ENCODE measurements at places on chromosomes 5 and 9.

- DNase-seq: no peak
These were observed 30.2 kb downstream of the GOLGA2 start for GRCh38 chr9:128245421-128246151.

DNA sequence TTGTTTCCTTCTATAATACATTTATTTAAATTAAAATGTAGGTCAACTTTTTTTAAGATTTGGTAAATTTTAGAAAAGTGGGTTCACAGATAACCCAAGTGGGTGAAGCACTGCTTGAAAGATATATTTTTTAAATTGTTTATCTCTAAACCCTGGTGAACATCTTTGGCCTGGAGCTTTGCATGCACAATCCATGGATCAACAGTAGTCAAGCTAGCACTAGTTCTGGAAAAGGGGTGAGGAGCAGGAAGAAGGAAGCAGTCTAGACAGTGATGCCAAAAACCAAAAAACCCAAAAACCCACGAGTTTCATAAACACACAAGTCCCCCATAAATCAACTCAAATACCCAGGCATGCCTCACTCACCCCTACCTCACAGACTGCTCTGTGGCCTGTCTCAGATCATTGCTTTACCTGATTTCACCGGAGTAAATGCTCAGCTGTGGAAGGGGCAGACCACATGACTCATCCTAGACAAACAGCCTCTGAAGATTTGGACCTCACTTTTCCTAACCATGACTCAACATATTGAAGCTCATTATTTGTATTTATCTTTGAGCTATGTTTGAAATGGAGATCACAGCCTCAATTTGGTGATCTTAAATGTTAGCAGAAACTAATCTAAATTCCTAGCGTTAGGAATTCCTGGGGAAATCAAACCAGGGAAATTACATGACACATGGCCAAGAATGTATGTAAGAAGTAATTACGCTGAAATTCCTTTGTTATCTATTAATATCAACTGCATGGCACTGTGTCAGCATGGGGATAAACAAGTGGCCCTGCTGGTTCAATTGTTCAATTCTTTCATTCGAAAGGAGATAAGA is 149.6 kb downstream of the ZNF608 start:
- no peak for DNase-seq

GRCh38 chr5:123035360-123035917 is 1.1 kb downstream of the PPIC start:
- peak; percentile 62 for DNase-seq

DNA sequence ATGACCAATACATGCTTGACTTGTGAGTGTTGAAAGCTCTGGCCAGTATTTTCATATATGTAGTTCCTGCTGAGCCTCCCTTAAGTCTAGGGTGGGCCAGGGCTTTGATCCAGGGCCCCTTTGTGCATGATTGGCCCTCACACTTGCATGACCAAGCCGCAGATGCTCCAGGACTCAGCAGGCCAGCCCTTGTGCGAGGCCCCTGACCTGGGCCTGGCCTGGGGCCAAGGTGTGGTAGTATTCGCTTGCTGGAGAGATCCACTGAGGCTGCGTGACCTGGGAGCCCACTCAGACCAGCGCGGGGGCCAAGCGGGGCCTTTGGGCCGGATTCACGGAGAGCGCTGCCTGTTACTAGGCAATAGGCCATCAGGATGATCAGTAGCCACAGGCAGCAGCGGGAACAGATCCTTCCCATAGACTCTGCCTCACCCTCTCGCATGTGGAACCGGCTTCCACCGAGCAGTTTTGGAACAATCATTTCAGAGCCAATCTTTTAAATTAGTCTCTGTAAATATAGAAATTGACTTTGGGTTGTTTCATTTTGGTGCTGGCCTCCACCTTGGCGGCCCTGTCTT is 79.0 kb upstream of the PTCH1 start:
- DNase-seq: no peak

DNA sequence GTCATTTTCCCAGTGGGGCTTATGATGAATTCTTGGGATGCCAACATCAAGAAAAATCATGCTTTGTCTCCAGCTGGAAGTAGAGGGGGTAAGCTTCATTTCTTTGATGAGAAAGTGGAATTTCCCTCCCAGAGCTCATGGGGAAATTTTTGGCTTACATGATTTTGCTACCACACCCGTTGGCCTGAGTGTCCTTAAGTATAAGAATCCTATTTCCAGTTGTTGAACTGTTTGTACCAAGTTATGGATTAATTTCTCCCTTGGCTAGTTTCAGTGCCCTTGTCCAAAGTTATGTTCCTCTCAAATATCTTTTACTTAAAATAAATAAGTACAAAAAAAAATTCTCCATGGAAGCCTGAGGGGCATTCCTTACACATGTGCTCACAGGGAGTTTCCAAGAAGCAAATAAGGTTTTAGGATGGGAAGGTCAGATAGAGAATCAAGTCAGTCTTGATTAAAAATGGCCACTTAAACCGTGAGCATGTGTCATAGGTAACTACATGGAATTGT is 82.3 kb downstream of the PTCD2 start:
- DNase-seq: no peak

DNA sequence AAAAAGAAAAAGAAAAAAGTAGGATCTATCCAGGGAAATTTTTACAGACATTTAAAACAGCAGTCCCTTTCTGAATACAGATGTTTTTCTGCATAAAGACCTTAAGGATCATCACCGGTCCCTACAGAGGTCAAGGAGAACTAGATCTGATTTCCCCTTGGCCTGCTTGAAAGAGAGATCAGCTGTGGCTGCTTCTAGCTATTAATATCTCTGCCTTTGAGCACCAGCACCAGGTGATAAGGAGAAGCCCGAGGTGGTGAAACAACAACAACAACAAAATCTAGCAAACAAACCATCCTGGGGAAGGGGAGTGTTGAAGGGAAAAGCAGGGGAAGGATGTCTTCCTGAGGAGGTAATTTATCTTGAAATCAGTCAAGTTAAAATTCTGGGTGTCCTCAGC is 42.1 kb downstream of the ZNF366 start:
- DNase-seq: no peak

DNA sequence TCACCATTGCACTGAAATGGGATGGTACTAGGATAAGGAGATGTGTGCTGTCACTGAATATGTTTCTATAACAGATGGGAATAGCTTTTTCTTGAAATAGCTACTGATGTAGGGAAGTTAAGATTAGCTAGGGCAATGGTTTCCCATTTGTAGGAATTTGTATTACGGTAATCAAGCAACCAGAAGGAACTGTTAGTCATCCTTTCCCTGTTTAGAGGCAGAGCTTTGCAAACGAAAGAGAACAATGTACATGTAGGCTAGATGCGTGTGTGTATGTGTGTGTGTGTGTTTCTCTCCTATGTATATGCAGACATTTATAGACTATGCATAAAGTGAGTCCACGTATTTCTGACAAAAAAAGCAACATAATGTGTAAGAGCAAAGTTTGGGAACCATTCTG is 171.9 kb upstream of the GRIA1 start:
- no peak for DNase-seq

GRCh38 chr5:153792305-153792704 is 246.4 kb downstream of the FAM114A2 start:
- DNase-seq: no peak

DNA sequence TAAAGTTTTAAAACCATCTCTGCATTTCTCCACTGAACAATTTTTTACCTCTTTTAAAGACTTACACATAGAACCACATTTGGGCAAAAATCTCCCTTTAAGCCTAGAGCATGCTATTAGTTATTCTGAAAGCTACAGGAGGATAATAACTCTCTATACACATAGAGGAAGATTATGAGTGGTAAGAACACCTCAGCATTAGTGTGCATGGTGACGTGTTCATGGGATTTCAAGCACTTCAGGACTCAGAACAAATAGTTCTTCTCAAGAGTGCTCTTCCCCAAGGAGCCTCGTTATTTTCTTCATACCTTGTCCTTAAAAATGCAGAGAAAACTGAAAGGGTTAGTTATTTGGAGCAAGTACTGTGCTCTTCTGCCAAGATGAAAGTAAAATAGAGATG is 256.9 kb upstream of the TUSC1 start:
- no peak for DNase-seq

GRCh38 chr9:134438195-134438788 is 112.0 kb downstream of the RXRA start:
- DNase-seq: no peak

DNA sequence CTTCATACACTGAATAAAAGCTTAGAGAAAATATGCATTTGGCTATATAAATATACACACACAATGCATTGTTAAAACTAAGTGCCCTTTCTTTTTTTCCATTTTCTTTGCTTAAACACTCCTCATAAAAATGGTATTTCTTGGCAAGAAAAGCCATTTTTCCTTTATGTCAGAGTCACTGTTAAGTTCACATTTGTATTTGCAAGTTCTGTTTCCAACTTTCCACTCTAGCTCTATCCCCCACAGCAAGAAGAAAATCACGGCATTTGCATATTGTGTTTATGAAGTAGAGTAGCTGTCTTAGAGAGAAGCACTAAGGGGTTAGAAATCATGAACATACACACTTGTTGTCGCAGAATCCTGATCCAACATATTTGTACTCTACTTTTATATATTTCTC is 662.1 kb upstream of the MEF2C start:
- no peak for DNase-seq

GRCh38 chr9:130878295-130878694 is 18.3 kb downstream of the QRFP start:
- no peak for DNase-seq

GRCh38 chr5:67350618-67351201 is 154.1 kb upstream of the CD180 start:
- no peak for DNase-seq

- peak; percentile 30 for DNase-seq
These were observed 65.0 kb upstream of the GGTA1 start for GRCh38 chr9:121564504-121565260.

DNA sequence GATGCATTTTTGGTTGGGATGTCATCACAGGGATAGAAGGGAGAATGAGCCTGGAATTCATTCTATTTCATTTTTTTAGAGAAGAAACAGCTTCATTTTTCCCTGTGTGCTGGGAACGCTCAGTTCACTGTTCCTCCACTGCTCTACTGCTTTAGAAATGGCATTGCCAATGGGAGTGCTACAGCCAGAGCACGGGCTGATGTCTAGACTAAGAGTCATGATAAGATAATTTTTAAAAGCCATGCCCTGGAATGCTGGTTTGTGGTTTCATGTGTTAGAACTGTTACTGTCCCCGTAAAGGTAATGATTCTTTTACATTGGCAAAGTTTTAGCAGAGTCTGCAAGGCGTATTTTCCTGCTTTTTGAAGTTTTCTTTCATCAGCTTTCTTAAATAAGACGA is 119.6 kb downstream of the SEMA6A start:
- no peak for DNase-seq

DNA sequence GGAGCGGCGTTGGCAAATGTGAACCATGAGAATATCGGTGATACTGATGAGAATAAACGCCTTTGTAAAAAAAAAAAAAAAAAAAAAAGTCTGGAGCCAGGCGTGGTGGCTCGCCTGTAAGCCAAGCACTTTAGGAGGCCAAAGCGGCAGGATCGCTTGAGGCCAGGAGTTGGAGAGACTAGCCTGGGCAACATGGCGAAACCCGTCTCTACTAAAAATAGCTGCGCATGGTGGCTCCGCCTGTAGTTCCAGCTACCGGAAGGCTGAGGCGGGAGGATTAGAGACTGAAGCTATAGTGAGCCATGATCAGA is 425 bp upstream of the NFX1 start:
- DNase-seq: no peak

GRCh38 chr5:16459451-16459850 is 6.1 kb downstream of the ZNF622 start:
- DNase-seq: no peak

DNA sequence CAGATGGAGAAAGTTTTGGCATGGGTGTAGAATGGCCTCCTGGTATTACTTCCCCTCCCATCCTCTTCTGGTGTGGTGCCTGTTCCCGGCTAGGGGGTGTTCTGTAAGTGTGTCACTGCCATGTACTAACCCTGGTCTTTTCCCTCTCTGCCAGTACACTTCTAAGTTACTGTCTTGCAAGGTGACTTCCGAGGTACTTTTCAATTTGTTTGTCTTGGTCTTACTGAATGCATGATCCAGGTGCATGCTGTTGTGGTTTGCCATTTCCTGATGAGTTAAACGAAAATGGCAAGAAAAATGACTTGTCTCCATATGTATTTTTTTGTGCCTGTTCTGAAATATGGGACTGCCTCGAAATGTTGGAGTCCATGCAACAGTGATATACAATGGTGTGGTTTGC is 46.0 kb downstream of the C9orf152 start:
- DNase-seq: no peak

GRCh38 chr9:123348317-123348992 is 7.5 kb upstream of the CRB2 start:
- no peak for DNase-seq

GRCh38 chr9:35487081-35487480 is 2.8 kb upstream of the RUSC2 start:
- DNase-seq: no peak

DNA sequence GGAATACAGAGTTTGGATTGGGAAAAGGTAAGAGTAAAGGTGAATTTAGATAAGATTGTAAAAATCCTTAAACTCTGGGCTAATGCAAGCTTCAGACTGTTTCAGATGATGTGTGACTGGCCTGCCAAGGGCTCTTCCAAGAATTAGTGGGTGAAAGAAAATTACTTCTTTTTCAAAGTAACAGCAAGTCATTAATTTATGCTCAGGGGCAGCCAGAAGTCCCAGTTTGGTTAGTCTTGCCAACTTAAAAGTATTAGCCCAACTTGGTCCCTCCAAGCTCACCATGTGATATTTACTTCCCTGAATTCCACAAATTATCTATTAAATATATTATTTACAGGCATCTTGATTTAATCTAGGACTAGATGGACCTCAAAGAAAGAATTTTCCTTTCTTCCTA is 947.8 kb downstream of the NR2F1-AS1 start:
- no peak for DNase-seq

- no peak for DNase-seq
These were observed 74.0 kb downstream of the GNAQ start for GRCh38 chr9:77957652-77958051.

DNA sequence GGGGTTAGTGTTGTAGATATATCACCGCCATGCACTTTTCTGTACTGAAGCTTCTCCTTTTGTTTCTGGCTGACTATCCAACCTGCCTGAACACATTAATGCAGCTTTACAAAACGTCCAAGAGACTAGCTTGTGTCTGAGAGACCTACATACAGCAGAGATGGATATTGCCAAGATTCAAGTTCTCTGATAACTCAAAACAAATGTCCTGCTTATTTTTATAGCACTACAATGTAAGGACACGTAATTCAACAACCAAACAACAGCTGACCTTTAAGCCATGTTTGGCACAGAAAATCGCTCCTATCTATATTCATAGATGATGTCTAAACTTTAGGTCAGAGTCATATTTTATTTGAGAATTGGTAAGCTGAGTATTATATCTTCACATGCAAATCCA is 76.2 kb upstream of the NTRK2 start:
- no peak for DNase-seq

GRCh38 chr5:181120761-181121160 is 10.2 kb downstream of the OR2V1 start:
- no peak for DNase-seq

- no peak for DNase-seq
These were observed 34.5 kb upstream of the ACOT12 start for GRCh38 chr5:81428446-81428845.

- no peak for DNase-seq
These were observed 33.6 kb downstream of the NR2F1 start for GRCh38 chr5:93616538-93617174.

Measured in NCI-H345 (cell line).